ENCODE measurements at places on chromosomes 1 and 21. TPM values are rescaled to one million over a fixed set of nuclear protein-coding genes. Genes with fewer than 3 reads are reported as not detected.

DNA sequence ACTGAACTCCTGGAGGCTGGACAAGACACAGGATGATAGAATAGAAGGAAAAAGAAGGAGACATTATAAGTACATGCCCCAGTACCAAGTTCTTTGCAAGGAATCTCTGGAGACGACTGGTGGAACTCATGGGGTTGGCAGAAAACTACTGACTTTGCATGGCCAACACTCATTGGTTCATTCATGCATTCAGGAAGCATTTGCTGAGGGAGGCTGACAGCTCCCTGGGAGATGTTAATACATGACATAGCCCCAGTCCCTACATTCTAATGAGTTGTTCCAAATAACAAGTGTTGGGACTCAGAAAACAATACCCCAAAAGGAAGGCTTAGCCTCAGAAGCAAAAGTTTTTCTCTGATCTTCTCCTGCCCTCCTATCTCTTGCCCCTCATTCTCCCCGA is 172.8 kb upstream of the IRF2BP2 start:
- DNase-seq = no peak

The MMEL1 gene
- 3.6 TPM for total RNA-seq

The SPATA6 gene
- 2.4 TPM for total RNA-seq

- no peak for DNase-seq
Measured at GRCh38 chr1:156419854-156420204, 50.8 kb downstream of the RHBG start.

DNA sequence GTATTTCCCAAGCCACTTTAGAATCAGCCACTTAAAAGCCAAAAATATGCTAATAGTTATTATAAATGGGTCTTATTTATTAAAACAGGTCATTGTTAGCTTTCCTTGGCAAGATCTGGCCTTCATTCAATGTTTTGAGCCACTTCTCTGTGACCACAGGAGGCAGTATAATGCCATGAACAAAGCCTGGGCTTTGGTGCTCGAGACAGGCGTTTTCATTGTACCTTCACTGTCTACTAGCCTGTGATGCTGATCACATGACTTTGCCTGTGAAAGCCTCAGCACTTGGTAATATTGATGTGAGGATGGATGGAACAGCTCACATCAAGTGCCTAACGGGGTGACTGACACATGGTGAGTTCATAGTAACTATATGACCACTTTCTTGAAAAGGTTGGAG is 217.0 kb downstream of the RWDD3 start:
- no peak for DNase-seq

DNA sequence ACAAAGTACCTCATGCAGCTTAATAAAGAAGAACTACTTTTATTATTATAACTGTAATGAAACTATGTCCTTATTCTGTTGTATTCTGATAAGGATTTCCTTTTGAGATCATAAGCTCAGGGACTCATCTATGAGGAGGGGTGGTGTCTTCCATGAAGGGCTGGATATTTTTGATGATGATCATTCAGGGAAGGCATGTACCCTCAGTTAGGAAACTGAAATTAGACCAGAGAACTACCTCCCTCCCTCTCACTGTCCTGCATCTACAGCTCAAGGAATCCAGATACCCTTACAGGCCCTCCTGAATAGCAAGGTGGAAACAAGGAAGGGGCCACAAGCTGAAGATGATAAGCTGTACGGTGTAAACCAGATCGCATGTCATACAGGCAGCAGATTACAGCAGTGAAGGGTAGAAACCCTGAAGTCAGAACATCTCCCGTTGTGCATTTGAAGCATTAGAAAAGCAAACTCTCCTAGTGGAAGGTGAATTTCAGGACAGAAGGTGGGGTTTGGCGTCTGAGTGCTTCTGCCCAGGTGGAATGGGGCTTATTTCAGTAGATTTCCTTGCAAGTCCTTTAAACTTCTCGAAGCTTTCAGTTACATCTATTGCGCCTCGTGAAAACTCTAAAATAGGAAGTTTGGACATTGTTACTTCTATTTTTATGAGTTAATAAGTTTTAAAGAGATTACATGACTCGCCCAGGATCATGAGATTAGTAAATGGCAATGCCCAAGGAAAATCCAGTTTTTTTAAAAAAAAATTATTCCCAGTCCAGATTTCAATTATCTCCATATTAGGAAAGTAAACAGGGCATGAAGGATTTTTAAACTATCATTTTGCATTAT is 101.1 kb upstream of the HNRNPU start:
- DNase-seq = no peak

GRCh38 chr21:45655124-45655523 is 11.6 kb downstream of the PCBP3 start:
- DNase-seq = no peak

- no peak for DNase-seq
Measured at GRCh38 chr1:205444931-205445645, 10.8 kb downstream of the BLACAT1 start.

- peak; percentile 99 for DNase-seq
Measured at GRCh38 chr1:8412183-8412831, 94.4 kb downstream of the SLC45A1 start.
